KBM-7 (cell line): ENCODE measurements at places on chromosomes 2 and 18.

- no peak for DNase-seq
Observed at GRCh38 chr2:99803846-99804245, 314.0 kb upstream of the REV1 start.

- DNase-seq: no peak
Observed at GRCh38 chr2:235909358-235909757, 258.8 kb downstream of the GBX2 start.

DNA sequence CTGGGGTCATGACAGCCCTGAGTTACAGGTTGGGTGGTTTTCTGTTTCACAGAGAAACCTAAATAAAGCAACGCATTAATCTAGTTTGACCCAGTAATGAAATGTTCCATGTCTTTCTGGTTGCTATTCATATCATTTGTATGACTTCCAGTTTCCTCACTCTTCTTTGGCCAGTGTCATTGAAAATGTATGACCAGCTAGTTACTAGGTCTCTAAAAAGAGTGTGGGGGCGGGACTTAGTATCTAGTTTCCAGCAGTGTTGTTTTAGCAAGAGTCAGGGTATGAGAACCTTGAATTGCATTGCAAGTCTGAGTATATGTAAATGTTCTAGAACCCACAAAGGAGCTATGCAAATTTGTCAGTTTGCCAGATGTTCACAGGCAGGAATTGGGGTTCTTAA is 47.7 kb downstream of the SLC9A2 start:
- no peak for DNase-seq

DNA sequence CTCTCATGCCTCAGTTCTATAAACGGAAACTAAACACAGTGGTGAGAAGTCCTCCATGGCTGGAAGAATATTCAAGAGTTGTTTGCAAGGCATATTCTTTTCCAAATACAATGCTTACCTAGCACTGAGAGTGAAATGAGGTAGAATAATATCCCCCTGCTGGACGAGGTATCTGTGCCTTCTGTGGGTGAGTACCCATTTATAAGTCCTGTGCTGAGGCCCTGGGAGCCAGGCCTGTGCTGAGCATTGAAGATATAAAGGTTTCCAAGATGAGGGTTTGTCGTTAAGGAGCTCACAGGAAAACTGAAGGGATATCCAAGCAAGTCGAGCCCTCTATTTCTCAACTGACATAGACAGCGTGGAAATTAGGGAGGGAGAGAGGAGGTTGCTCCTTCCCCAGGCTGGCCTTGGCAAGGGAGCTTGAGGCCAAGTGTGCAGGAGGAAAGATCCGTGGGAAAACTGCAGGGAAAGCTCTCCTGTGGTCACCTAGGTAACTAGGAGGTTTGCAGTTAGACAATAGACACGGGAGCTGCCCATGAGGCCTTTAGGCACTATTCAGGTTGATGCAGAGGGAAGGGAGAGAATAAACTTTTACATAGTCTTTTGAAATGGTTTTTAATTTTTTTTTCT is 17.6 kb downstream of the PTPRM start:
- no peak for DNase-seq

DNA sequence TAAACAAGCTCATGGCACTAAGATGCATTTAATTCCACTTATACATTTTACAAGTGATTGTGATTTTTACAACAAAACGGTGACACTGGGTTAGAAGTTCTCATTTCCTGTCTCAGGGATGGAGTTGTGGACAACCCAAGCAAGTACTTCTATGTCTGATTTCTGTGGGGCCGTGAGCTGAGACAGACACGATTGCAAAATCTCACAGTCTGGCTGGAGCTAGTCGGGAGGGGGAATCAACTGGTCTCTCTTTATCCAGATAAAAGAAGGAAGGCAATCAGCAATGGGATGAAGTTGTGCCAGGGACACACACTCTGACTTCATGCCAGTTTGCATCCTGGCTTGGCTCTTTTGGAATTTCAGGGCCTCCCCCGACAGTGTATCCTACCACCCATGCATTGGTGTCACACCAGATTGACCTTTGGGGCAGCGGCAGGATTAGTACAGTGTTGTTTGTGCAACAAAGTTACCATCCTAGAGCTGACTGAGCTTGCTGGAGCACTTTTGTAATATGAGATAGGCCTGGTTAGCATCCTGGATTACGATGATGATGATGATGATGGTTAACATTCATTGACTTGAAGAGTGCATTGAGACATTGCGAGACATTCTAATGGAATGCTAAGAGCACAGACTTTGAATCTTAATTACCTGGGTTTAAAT is 98.8 kb downstream of the CTAGE1 start:
- no peak for DNase-seq

DNA sequence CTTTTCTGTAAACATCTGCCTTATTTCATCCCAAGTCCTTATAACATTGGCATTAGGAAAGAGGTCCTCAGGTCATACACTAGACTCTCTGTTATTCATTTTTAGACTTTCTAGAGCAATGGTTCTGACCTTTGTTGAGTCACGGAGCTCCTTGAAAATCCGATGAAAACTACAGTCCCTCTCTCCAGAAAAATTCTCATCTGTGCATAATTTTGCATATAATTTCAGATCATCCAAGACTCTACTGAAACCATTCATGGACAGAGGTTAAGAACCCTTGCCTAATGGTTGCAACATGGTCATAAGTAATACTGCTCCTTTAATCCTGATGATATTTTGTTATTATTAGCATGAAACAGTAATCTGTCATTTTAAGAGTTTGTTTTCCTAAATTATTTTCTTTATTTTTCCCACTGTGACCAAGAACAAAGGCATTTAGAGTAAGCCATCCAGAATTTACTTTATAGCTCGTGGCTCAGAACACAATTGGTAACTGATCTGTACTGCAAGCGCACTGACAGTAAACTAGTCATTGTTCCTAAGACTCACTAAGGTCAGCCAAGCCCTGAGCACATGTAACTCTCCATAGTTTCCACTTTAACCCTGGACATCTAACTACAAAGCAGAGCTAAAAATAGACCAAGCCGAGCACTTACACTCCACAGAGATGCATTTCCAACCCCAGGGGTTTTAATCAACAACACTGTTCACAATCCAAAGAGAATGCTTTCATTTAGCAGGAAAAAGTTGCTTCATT is 8.4 kb downstream of the MYOM1 start:
- DNase-seq: no peak

DNA sequence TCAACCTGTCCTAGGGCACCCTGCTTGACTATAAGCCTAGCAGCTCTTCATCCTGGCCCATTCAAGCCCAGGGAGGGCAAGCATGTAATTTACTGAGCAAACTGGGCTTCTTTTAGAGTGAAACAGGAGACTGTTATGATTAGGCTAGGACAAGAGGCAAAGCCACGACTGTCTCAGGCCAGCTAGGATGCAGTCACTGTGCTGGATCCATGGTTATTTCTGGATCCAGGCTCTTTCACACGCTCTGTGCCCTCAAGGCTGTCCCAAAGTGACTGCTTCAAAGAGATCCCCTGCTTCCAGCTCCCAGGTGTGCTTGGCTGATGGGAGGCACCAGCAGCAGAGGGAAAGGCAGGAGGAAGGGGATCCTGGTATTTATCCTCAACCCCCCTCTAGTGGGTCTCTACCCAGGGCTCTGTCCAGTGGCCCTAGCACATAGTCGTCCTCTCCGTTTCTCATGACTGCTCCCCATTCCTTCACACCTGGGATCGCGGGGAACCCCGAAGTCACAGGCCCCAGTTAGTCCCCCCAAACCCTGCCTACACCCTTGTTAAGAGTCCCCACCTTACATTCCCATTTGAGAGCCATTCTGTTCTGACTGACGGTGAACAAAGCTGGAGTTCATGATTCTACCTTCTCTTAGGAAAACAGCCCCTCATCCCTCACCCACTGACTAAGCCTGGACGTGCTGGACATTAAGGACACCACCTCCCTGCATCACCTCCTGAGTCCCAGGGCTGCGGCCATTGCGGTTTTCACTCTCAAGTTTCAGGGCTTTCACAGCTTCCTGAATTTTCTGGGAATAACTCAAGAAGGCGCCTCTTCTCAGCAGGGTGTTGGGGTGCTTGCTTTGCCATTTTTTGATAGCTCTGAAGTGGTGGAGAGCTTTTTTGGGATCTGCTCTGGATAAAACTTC is 63.2 kb downstream of the POLR1A start:
- no peak for DNase-seq

GRCh38 chr2:168705534-168706470 is 96.6 kb upstream of the NOSTRIN start:
- peak; percentile 57 for DNase-seq

GRCh38 chr2:112141626-112142007 is 3.4 kb downstream of the FBLN7 start:
- DNase-seq: no peak

DNA sequence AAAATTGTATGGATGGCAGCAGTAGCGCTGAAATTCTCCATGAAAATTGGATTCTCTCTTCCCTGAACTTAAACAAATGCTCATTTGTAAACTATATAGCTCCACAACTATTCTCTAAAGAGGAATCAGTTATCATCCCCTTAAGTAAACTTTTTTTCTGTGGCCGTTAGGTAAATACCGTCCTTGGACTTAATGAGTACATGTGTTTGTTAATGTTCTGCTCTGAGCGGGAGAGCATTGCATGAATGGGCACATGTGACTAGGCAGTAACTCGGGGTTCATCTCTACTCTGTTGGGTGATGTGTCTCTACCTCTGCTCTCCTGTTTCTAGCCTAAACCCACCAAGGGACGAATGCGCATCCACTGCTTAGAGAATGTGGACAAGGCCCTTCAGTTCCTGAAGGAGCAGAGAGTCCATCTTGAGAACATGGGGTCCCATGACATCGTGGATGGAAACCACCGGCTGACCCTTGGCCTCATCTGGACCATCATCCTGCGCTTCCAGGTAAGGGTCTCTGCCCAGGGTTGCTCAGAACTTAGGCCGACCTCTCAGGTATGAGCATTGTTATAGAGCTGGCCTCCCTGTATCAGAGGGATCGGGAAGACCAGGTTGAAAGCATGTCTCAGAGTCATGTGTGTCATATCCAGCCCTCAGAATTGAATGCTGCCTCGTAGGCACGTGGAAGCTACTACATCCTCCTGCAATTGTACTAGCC is 111.5 kb upstream of the EML6 start:
- no peak for DNase-seq

DNA sequence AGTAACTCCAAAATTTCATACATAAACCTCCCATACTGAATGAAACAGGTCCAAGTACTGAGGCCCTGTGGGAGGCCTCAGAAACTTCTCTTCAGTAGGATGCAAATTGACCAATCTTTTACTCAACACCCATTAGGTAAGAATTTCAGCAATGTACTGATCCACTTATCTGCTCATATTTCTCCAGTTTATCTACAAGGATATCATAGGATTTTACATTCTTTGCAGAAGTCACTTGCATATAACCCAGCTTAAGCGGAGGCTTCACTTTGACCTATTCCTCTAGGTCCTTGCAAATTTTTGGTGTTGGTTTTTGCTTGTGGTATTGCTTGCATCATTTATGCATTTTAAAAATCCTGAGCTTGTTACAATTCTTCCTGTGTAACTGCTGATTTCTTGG is 28.8 kb upstream of the SLC3A1 start:
- no peak for DNase-seq

DNA sequence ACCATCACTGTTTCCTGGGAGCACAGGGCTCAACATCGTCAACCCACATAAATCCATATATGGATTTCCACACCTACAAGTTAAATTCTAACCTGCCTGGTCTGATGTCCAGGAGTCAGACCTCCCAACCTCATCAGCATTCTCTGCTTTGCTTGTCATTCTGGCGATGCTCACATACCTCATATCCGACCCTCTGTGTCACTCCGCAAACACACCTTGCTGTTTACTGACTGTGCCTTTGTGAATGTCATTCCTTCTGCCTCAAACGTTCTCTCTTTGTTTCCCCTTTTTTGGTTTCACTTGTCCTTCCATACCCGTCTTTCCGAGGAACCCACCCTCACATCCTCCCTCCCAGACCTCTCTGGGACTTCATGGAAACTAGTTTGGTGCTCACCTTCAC is 187.1 kb downstream of the ACTR3 start:
- no peak for DNase-seq

DNA sequence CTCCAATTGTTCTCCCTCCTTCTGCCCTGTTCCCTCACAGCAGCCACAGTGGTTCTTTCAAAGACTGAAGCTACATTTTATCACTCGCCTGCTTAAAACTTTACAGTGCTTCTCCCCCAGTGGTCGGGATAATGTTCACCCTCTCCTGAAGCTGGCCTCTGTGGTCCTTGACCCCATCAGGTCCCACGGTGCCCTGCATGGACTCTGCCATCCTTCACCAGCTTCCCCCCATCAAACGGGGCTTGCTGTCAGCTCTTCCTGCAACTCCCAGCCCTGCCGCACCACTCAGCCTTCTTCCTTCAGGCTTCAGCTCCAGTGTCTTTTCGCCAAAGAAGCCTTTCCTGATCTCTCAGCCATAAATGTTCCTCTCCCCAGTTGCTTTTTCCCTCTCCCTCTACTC is 118.1 kb downstream of the NEDD4L start:
- no peak for DNase-seq

- no peak for DNase-seq
Observed at GRCh38 chr18:58668211-58668610, 3.1 kb upstream of the MALT1 start.

DNA sequence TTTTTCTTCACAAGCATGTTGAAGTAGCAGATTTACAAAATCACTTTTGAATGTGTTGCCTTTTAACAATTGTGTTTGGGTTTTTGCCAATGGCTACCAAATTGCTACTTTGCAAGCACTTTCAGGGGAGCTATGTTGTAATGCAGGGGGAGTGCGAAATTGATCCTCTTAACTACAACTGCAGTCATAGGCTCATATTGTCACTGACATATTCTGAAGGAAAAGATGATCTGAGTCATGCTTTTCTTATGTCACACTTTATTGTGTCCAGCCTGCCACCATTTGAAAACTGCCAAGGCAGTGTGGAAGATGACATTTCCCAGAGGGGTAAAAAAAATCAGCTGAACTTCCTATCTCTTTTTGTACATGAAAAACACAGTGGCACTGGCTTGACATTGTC is 74.9 kb downstream of the GPD2 start:
- DNase-seq: no peak

DNA sequence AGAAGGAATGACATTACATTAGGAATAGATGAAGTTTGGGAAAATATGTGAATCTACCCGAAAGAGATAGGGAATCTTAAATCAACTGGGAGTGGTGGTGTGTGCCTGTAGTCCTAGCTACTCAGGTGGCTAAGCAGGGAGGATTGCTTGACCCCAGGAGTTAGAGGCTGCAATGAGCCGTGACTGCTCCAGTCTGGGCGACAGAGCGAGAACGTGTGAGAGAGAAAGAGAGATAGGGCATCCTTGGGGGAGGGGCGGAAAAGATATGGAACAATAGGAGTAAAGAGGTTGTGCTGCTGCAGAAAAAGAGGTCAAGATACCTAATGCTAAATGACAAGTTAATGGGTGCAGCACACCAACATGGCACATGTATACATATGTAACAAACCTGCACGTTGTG is 47.1 kb upstream of the ADAM23 start:
- no peak for DNase-seq

GRCh38 chr2:172404824-172405223 is 22.6 kb upstream of the ITGA6 start:
- DNase-seq: no peak

GRCh38 chr2:54634564-54635511 is 88.6 kb upstream of the EML6 start:
- DNase-seq: no peak

DNA sequence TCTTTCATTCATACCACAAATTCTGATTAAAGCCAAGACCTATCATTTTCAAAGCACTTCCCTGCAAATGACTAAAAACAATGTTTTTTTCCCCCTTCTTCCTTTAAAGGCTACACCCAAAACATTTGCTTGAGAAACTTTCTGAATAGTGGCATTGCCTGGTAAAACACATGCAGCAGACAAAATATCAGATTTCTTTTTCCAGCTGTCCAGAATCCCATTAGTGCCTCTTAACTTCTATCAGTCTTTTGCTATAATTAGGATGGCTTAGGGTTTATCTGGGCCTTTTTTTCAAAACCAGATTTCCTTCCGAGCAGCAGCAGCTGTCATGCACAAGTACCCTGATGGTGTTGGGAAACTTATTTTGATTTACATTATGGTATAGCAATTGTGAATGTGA is 50.6 kb downstream of the ALPK2 start:
- no peak for DNase-seq
